Activated T-cell treated with anti-CD3 and anti-CD28 coated beads, Interleukin-2, amount 50 U/mL, for 24 hours (primary cell): ENCODE measurements at places on chromosomes 2 and 18.

- no peak for DNase-seq
These were observed 103.9 kb upstream of the MEX3C start for GRCh38 chr18:51301376-51301775.

DNA sequence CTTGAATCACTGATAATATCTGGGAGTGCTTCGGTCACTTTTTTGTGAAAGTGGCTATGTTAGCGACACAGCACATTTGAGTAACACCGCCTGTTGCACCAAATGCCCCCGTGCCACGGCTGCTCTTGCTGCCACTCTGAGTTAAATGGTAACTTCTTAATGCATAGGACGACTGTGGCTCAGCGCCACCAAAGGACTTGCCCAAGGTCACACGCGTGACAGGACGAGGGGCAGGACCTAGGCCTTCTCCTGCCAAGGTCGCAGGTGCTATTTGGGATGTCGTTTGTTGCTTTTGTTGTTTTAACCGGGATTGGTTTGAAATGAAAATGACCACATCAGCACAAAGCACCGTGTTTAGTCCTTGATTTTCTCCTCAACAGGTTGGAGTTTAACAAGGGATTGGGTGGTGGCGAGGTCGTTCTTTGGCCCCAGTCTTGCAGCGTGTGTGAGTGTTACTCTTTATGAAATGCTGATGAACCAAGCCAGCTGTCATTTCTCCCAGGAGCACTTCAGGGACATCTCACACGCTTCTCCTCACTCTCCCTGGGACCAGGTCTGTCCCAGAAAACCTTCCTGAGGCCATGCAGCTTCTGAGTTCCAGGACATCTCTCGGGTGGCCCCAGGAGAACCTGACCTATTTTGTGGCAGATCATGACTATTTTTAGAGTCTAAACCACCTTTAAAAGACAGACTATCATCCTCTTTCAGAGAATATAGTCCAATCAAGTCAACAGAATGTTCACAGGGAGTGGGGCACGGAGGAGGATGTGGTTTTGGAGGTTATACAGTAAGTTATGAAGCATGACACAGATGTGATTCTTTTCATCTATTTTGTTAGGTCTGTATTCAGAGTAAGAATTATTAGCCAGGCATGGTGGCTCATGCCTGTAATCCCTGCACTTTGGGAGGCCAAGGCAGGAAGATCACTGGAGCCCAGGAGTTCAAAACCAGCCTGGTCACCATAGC, 49.9 kb downstream of the MTCL1 start:
- DNase-seq, result no peak

- DNase-seq, result no peak
These were observed 1368.4 kb upstream of the LRRTM1 start for GRCh38 chr2:81672923-81673322.

DNA sequence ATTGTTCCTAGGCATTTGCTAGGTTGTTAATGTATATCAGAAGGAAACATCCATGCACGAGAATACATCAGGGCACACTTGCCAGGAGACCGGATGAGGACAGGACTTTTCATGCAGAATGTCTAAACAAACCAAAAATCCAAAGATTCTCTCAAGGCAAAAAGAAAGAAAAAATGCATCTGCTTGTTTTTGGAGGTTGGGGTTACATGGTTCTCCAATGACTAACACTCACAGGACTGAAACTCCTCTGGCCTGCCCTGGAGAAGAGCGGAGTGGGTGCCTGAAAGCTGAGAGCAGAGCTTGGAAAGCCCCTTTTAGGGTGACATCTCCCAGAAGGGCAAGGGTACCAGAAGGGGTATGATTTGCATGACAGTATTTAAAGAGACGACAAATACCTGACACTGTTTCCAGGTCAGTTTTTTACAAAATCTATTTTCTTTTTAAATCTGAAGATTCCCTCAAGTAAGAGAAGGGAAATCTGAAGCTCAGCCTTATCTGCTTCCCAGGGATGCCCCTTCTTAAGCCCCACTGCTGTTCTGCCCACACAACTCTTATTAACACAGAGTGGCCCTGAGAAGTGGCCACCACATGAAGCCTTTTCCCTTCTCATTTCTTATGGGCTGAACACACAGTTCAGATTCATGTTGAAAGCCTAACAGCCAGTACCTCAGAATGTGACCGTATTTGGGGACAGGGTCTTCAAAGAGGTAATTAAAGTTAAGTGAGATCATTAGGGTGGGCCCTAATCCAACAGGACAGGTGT, 216.4 kb downstream of the STK39 start:
- DNase-seq, result no peak

DNA sequence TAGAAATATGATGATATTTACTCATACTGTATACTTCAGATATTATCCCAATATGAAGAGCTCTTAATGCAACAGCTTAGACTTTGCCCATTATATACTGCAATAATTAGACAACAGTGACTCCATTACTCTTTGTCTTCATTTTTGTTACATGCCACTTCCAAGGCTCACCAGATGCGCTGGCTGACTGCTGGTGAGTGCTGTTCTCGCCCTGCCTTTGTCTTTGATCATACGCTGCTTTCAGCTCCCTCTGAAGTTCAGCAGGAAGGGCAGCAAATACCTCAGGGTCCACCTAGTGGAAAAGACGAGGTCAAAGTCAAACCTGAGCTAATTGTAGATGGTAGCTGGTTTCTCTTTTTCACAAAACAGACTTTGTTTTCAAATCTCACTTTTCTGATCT, 66.3 kb downstream of the EIF5B start:
- no peak for DNase-seq

GRCh38 chr2:200713704-200714064, 98.0 kb upstream of the BZW1 start:
- DNase-seq, result peak; percentile 71

GRCh38 chr2:59655809-59656208, 897.6 kb downstream of the BCL11A start:
- DNase-seq, result no peak

DNA sequence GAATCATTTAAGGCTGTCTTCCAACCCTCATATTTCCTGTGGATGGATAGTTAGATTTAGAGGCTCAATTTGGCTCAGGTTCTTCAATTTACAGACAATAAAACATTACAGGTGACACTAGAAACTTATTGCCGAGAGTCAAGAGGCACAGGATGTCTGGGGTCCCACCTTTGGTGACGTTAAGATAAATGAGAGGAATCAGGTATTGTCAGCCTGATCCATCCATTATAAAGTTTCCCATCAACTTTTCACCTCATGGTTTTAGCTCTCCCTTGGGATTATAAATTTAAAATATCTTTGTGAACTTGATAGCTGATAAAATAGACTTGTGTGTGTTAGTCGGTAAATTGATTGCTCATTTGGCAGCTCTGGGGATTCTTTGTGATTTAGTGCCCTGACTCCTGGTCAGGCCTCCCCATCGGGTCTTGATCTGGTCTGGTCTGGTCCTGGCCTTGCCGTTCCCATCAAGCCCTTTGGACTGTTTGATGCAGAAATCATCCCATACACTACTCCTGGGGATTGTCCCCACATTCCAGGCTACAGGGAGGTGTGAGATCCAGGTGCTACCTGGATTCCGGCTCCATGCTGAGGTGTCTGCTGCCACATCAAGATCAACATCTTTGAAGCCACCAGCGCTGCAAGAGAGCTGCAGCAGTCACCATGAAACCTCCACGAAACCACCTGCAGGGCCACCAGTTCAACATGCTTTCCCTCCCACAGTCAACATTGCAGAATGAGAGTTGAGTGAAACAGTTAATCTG, 130.9 kb downstream of the SH3BP4 start:
- DNase-seq, result no peak

DNA sequence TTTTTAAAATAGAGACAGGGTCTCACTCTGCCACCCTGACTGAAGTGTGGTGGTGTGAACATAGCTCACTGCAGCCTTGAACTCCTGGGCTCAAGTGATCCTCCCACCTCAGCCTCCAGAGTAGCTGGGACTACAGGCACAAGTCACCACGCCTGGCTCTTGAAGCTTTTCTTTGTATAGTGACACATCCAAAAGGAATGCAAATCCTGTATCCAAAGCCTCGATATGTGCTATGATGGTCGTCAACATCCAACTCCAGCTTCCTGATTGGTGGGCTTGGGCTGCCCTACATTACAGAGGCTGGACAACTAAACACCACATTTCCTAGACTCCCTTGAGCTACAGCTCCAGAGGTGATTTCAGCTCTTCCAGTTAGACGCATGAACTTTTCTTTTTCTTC, 101.7 kb upstream of the PGAP1 start:
- DNase-seq, result no peak

GRCh38 chr2:28096421-28096820, 205.9 kb downstream of the BABAM2 start:
- no peak for DNase-seq

GRCh38 chr18:43303376-43303775, 26.1 kb upstream of the SYT4 start:
- no peak for DNase-seq

- DNase-seq, result no peak
These were observed 47.6 kb downstream of the KLHL29 start for GRCh38 chr2:23432531-23432930.

DNA sequence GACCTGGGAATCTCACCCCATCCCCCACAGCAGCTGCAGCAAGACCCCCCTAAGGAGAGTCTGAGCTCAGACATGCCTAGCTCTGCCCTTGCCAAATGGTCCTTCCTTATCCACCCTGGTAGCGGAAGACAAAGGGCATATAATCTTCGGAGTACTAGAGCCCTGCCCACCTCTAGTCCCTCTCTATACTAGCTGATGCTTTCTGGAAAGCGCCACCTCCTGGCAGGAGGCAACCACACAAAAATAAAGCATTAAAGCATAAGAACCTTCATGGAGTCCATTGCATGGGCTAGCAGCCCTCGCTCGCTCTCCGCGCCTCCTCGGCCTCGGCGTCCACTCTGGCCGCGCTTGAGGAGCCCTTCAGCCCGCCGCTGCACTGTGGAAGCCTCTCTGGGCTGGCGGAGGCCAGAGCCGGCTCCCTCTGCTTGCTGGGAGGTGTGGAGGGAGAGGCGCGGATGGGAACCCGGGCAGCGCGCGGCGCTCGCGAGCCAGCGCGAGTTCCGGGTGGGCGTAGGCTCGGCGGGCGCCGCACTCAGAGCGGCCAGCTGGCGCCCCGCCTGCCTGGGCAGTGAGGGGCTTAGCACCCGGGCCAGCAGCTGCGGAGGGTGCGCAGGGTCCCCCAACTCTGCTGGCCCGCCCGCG, 941.2 kb downstream of the SUCLG1 start:
- DNase-seq, result no peak

DNA sequence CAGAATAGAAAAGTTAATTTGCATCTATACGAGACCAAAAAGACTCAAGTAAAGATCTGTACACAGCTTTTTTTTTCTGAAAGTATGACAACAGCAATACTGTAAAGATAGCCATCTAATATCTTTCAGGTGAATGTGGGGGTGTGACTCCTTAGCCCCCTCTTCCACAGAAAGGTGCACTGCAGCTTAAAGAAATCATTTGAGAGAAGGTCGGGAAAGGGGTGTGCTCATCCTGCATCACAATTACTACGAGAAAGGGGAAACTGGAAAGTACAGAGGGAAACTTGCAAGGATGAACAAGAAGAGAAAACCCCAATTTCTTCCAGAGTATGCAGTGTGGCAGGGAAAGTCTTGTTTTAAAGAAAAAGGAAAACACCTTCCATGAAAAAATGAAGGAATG, 255.6 kb downstream of the CCDC178 start:
- no peak for DNase-seq

DNA sequence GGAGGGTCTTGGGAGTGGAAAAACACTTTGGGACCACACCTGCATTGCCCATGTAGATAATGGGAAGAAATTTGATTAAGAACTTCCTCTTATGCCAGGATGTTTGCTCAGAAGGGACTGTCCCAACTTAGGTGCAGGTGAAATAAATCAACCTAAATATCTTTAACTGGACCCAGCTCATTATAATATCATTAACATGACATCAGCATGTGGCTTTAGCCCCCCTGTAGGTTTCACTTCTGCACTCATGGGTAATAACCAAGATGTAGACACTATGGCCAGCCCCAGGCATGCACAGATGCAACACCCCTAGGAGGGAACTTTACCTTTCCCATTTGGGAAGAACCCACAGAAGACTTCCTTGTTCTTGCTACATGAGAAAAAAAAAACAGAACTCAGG, 227.4 kb upstream of the ZNF804A start:
- DNase-seq, result no peak

DNA sequence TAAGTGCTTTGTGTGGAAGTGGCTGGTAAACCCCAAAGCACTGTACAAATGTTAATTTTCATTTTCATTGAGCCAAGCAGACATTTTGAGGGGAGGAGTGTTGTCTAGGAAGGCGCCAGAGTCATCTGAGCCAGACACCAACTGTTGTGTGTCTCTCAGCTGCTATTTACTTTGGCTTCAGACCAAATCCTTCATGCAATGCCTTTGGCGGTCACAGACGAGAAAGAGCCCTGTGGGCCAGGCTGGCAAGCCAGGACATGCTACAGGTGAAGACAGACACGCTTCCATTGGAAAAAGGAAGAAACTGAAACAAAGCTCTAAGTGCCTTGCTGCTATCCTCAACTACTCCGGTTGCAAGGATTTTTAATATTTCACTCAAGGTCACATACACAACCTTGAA, 115.4 kb upstream of the CDC42EP3 start:
- no peak for DNase-seq

GRCh38 chr2:10471046-10471571, 23.0 kb upstream of the ODC1 start:
- DNase-seq, result no peak

DNA sequence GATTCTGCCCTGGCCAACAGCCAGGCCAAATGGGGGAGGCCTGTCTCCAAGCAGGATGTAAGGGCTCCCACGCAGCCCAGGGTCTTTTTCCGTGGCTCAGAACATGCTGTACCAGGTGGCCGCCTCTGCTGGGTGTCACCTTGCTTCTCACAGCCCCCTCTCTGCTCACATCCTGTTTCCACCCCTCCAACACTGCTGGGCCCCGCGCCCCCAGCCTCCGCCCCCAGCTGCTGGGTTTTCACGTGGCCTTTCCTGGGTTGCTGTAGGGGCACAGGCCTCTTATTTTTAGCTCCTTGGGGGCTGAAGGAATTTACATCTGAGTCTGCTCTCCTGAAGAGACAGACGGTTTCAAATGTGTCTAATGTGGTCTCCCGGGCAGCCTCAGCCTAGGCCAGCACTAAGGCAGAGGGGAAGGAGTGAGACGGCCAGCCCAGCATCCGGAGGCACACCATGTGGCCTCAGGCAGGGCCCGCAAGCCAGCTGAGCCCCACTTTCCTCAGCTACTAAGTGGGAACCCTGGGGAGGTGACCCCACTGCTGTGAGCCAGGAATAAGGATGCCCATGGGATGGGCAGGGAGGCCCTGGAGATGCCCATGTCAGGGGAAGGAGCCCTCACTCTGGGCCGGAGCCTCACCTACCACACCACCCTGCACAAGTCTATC, 18.7 kb upstream of the DUSP2 start:
- peak; percentile 91 for DNase-seq

- no peak for DNase-seq
These were observed 14.7 kb downstream of the CPLX4 start for GRCh38 chr18:59303656-59304195.

DNA sequence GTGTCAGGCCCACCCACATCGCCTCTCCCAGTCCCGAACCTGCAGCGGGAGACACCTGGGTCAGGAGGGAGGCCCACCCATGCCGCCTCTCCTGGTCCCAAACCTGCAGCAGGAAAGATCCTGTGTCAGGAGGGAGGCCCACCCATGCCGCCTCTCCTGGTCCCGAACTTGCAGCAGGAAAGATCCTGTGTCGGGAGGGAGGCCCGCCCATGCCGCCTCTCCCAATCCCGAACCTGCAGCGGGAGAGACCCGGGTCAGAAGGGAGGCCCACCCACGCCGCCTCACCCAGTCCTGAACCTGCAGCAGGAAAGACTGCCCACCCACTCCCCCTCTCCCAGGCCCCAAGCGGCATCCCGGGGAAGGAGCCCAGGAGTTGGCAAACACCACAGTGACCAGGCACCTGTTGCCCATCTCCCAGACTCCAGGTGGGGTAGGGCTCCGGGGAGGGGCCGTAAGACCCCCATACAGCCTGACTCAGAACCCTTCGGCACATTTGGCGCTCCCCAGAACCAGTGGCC, 7.8 kb downstream of the SLC66A2 start:
- peak; percentile 28 for DNase-seq
